K562 (cell line): ENCODE measurements at places on chromosomes 5 and 9.

DNA sequence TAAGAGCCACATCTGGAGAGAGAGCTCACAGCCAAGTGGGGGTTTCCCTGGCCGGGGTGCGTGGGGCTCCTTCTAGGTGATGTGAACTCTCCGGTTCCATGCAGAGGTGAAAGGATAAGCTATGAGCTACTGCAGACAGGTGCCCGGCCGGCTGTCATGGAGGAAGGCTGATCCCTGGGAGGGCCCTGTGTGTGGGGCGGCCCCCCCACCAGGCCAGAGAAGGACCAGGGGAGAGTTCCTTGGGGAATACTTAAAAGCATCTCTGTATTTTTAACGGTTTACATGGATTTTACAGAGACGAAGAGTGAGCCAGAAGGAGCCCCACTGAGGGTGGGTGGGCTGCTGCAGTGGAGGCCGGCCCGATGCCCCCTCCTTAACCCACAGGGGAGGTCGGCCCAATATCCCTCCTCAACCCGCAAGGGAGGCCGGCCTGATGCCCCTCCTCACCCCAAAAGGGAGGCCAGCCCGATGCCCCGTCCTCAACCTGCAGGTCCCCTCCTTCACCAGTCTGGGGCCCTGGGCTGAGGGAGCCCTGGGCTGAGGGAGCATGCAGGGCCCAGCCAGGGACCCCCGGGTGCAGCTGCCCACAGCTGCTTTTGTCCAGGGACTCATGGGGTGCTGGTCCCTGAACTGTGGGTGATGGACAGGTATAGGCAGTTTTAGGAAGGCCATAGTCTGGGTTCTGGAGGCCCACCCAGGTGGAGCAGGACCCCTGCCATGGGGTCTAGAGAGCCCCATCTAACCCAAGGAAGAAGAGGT, 31.9 kb downstream of the MRPL36 start:
- DNase-seq: no peak

DNA sequence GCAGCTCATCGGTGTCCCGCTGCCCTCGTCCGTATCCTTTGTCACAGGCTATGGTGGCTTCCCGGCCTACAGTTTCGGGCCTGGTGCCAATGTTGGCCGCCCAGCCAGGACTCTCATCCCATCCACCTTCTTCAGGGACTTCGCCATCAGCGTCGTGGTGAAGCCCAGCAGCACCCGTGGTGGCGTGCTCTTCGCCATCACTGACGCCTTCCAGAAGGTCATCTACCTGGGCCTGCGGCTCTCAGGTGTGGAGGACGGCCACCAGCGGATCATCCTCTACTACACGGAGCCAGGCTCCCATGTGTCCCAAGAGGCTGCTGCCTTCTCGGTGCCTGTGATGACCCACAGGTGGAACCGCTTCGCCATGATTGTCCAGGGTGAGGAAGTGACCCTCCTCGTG, 41.9 kb downstream of the COL15A1 start:
- DNase-seq: no peak

DNA sequence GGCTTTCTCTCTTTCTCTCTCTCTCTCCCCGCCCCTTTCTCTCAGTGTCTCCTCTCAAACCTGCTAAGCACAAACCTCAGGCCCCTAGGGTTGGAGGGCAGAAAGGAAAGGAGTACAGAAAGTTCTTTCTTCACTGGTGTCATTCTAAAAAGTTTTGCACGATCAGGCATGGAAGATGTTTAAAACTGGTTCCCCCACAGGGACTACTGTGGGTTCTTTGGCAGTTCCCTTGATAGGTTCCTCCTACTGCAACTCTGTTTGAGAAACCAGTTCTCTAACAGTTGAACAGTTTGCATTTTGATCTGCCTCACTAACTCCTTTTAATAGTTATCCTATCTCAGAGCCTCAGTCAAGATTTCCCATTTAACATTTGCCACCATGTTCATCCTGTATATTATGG, 82.9 kb downstream of the CDO1 start:
- no peak for DNase-seq

- no peak for DNase-seq
Observed at GRCh38 chr9:70529833-70530232, 115.4 kb upstream of the KLF9 start.

- no peak for DNase-seq
Observed at GRCh38 chr9:120336021-120336752, 243.8 kb downstream of the CDK5RAP2 start.

GRCh38 chr5:108749128-108749861, 1.6 kb downstream of the FER start:
- peak; percentile 57 for DNase-seq

- DNase-seq: no peak
Observed at GRCh38 chr5:10461904-10462555, 20.4 kb downstream of the ROPN1L start.
